Right cardiac atrium (tissue), 5 donors: ENCODE measurements at places on chromosomes 3 and 15. TPM values are rescaled to one million over a fixed set of nuclear protein-coding genes. Genes with fewer than 3 reads are reported as not detected.

- DNase-seq, result no peak
Measured at GRCh38 chr3:58627941-58628340, 38.6 kb downstream of the FAM3D start.

DNA sequence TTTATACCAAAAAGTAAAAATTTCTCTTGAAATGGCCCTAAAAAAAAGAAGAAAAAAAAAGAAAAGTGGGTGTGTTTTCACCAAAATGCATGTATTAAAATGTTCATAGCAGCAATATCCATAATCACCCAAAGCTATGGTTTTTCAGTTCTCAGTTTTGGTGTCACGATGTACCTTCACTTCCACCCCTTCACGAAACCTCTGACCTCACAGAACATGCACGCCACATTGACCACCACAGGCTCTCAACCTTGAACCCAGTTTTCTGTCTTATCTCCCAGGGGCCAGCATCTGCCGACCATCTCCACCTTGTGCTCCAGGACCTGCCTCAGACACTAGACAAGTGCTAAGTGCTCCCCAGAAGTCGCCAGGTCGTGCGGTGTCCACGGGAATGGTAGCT is 30.4 kb downstream of the COLQ start:
- no peak for DNase-seq

Gene CHRNA3
- not detected for total RNA-seq

DNA sequence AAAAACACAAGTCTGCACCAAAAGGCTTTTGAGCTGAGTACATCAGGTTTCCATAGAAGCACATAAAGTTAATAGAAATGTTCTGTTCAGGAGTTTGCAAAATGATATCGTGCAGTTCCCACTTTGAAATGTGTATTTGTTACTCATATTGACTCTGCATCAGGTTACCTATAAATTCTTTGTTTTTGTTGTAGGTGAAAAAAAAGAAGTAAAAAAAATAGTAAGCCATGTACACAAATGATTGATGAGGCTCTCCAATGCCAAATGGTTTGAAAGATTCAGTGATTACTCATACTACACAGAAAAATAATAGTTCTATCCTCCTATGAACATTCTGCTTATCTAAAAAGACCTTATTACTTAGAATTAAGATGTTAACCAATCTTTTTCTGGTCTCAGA is 287.3 kb upstream of the MME start:
- no peak for DNase-seq

Gene STT3B
- total RNA-seq, result 98.5 TPM

Gene COL6A5
- total RNA-seq, result not detected

DNA sequence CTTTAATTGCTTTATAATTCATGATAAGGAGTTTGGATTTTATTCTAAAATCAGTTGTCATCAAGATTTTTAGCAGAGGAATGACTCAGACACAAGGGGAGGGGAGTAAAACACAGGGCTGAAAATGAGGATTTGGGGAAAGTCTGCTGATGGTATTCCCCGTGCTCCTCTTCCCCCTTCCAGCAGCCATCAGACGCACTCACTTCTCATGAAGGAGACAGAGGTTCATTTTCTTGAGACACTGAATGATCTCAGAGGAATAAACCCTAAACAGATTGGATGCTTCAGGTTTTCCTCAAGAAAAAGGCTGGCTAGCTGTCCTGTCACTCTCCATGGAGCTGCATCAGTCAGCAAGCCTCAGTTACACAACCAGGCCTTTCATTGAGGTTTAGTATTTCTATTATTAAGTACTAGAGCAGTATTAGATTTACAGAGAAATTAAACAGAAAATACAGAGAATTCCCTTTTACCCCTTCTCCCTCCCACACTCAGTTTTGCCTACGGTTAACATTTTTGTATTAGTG is 166.4 kb downstream of the C3orf70 start:
- no peak for DNase-seq

- no peak for DNase-seq
Measured at GRCh38 chr3:77247061-77247460, 207.2 kb downstream of the ROBO2 start.

DNA sequence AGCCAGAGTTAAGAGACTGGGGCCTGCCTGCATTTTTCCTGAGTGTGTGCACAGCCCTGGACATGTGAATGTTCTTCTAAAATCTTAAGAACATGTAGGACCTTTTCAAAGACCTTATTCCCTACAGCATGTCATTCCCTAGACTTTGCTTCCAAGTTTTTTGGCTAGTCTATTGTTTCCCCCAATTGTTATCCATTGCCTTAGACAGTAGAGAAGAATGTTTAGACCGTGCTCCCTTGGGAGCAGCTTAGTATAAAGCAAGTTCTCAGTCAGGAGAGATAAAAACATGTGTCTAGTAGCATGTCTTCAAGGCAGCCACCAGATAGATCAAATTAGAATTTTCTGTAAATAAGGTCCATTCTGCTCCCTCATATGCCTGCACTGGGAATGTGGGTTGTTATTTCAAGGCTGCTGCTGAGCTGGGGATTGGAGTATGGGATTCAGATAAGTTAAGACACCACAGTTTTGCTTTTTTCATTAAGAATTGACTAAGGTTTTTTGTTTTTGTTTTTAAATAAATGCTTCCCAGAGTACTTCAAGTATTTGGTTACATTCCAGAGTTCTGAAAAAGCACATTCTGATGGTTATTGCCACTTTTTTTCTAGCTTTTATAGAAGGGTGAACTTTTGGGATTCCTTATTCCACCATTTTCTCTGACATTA is 246.7 kb downstream of the RORA start:
- no peak for DNase-seq

- DNase-seq, result no peak
Measured at GRCh38 chr15:90190606-90191343, 10.4 kb upstream of the SEMA4B start.

Gene ATP10A
- total RNA-seq, result 1.5 TPM

GRCh38 chr15:45664451-45664850 is 29.6 kb downstream of the SQOR start:
- no peak for DNase-seq

Gene ADCY5
- total RNA-seq, result 205 TPM

- no peak for DNase-seq
Measured at GRCh38 chr15:48603922-48604321, 41.6 kb downstream of the FBN1 start.

Gene PP2D1
- total RNA-seq, result not detected

DNA sequence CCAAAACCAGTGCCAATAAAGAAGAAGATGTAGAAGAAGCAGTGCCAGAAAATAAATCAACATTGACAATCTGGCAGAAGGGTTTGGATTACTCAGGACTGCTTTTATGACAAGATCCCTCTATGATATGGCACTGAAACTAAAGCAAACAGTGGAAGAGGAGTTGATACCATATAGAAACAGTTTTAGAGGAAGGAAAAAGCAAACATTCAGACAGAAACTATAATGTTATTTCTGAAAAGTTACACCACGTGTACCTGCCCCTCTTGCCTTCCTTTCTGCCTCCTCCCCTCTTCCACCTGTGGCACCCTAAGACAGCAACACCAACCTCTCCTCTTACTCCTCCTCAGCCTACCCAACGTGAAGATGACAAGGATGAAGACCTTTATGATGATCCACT is 63.0 kb downstream of the SFMBT1 start:
- DNase-seq, result no peak

Gene RPUSD2
- total RNA-seq, result 8.5 TPM

- peak; percentile 89 for DNase-seq
Measured at GRCh38 chr15:79811406-79812405, 85.1 kb downstream of the MTHFS start.

GRCh38 chr3:126134219-126134975 is 46.0 kb downstream of the ALDH1L1 start:
- peak; percentile 84 for DNase-seq

- DNase-seq, result no peak
Measured at GRCh38 chr15:68687136-68687735, 108.4 kb downstream of the CORO2B start.

Gene SPINK8
- total RNA-seq, result not detected

DNA sequence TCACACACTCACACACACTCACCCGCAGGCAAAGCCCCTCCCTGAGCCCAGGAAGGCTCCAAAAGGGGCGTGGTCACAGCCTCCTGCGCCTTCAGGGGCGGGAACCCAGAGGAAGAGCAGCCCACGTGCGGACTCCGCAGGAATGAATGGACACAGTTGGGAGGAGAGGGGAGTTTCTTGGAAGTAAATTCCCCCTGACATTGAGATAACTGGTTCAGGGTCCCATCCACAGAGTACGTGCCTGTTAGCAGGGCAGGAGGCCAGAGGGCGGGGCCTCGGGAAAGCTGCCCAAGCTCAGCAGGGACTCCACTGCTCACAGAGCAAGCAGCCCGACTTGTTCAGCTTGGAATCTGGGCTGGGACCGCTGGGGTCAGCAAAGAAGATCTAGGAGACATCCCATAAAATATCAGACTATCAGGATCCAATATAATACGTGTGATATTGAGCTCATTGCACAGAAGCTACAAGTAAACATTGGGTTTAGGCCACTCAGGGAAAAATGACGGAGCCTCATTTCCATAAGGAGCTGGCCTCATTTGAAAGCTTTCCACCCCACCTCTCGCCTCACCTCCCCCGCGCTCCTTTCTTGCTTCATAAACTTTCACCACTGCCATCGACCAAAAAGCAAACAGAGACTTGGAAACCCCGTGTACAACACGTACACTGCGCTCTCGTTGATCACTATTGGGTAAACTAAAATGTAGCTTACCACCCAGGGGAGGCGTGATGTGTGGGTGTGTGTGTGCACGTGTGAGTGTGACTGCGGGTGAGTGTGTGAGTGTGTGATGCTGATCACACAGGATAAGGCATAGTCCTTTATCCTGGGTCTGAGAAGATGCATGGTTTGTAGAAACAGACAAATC is 36.0 kb downstream of the TM2D3 start:
- peak; percentile 81 for DNase-seq

Gene TP63
- 0.71 TPM for total RNA-seq

DNA sequence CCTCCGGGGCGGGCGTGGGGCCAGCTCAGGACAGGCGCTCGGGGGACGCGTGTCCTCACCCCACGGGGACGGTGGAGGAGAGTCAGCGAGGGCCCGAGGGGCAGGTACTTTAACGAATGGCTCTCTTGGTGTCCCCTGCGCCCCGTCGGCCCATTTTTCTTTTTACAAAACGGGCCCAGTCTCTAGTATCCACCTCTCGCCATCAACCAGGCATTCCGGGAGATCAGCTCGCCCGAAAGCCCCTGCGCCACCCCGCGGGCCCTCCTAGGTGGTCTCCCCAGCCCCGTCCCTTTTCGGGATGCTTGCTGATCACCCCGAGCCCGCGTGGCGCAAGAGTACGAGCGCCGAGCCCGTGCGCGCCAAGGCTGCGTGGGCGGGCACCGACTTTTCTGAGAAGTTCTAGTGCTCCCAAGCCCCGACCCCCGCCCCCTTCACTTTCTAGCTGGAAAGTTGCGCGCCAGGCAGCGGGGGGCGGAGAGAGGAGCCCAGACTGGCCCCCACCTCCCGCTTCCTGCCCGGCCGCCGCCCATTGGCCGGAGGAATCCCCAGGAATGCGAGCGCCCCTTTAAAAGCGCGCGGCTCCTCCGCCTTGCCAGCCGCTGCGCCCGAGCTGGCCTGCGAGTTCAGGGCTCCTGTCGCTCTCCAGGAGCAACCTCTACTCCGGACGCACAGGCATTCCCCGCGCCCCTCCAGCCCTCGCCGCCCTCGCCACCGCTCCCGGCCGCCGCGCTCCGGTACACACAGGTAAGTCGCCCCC is at the start of gene THBS1:
Gene THBS1 (plus strand): TSS at position 595 of the 757 bp plus-strand sequence. CDS start 779 bp downstream, outside the sequence.
- DNase-seq, result peak; percentile 95

- DNase-seq, result no peak
Measured at GRCh38 chr3:190432216-190432615, 17.5 kb downstream of the TMEM207 start.

DNA sequence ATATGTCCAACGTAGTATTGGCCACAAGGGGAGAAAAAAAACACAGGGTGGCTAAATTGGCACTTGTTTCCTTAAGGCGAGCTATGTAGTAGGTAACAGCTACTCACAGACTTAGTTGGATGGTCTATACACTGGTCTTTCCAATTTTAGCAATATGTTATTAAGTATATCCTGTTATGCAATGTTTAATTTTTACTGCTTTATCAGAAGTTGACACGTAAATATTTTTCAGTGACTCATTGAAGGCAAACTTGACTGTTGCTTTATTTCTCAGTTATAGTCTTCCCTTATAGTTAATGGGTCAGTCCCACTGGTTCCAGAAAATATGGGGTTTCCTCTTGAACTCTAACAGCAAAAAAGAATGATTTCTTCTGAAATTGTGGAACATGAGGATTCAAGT is 46.5 kb downstream of the ADPGK start:
- DNase-seq, result no peak

Gene CD86
- 5.4 TPM for total RNA-seq

GRCh38 chr3:140341203-140341602 is 336.7 kb upstream of the TRIM42 start:
- peak; percentile 51 for DNase-seq

DNA sequence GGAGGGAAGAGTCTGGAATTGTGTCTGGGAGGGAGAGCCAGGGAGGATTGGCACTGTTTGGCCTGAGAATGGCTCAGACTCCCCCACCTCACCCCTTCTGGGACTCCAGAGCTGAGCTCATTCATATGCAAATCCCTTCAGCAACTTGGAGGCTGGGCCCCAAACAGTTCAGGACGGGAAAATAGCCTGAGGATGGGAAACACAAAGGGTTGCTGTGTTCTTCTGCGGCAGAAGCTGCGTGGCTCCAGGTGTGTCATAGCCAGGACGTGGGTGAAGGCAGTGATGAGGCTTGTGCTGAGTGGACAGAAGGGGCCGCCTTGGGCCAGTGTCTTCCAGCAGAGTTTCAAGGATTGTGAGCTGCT is 16.6 kb downstream of the MASP1 start:
- no peak for DNase-seq

Gene CLDN1
- 2.0 TPM for total RNA-seq
